ENCODE measurements at places on chromosomes 2 and 18. TPM values are rescaled to one million over a fixed set of nuclear protein-coding genes. Genes with fewer than 3 reads are reported as not detected.

DNA sequence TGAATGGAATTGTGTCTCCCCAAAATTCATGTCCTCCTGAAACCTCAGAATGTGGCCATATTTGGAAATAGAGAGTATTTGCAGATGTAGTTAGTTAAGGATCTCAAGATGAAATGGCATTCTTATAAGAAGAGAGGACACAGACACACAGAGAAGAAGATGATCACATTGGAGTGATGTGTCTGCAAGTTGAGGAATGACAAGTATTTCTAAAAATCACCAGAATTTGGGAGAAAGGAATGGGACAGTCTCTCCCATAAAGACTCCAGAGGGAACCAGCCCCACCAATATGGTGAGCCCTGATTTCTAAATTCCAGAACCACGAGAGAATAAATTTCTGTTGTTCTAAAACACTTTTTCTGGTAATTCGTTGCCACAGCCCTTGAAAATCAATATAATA, 166.3 kb downstream of the C1D start:
- no peak overlapping the region for H3K4me3 ChIP-seq
- no peak for DNase-seq
- H3K27ac ChIP-seq, result no peak overlapping the region
- no peaks in the 10 kb centered on the region for H3K4me1 ChIP-seq
- no peaks in the 10 kb centered on the region for H3K36me3 ChIP-seq
- no peaks in the 10 kb centered on the region for H3K27me3 ChIP-seq

- peaks cover 28% of the 10 kb centered on the region for H3K36me3 ChIP-seq
- H3K4me3 ChIP-seq, result no peak overlapping the region
- H3K27me3 ChIP-seq, result no peaks in the 10 kb centered on the region
- H3K4me1 ChIP-seq, result peaks cover 85% of the 10 kb centered on the region
These were observed 174.1 kb downstream of the ANKRD44 start for GRCh38 chr2:197136452-197136851.

Gene POTEI
- not detected for total RNA-seq

Gene UPP2
- not detected for total RNA-seq

Gene CYP1B1
- 3.3 TPM for total RNA-seq

GRCh38 chr18:28494151-28494550, 317.2 kb upstream of the CDH2 start:
- no peak for DNase-seq
- H3K27me3 ChIP-seq, result no peaks in the 10 kb centered on the region
- H3K4me1 ChIP-seq, result no peaks in the 10 kb centered on the region
- no peak overlapping the region for H3K27ac ChIP-seq
- no peaks in the 10 kb centered on the region for H3K36me3 ChIP-seq

- no peak overlapping the region for H3K4me3 ChIP-seq
- DNase-seq, result no peak
- no peak overlapping the region for H3K27ac ChIP-seq
These were observed 77.2 kb upstream of the NFU1 start for GRCh38 chr2:69514406-69514805.

Gene CYBRD1
- 0.86 TPM for total RNA-seq

Gene RGPD3
- total RNA-seq, result 0.31 TPM

- no peak overlapping the region for H3K27ac ChIP-seq
- no peaks in the 10 kb centered on the region for H3K36me3 ChIP-seq
- no peak for DNase-seq
- no peak overlapping the region for H3K4me3 ChIP-seq
These were observed 372.6 kb downstream of the LRRTM4 start for GRCh38 chr2:77149565-77149964.

- DNase-seq, result no peak
- no peaks in the 10 kb centered on the region for H3K4me1 ChIP-seq
- no peak overlapping the region for H3K4me3 ChIP-seq
- no peak overlapping the region for H3K27ac ChIP-seq
These were observed 729.6 kb upstream of the ZNF804A start for GRCh38 chr2:183868707-183869106.

Gene LINC00305
- total RNA-seq, result not detected

DNA sequence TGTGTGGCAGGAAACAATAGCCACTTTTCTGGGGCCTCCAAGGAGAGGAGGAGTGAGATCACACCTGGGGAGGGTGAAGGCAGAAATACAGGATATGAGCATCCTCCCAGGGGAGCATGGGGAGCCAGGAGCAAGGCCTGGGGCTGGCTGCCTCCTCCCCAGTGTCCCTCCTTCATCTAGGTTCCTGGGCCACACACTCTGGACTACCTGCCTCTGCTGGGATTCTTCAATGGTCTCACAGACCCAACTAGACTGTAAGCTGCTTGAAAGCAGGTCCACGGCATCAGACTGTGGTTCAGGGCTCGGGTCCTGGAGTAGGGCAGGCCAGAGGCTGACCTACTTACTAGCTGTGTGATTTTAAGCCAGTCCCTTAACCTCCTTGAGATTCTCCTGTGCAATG, 94.0 kb downstream of the MCFD2 start:
- H3K4me1 ChIP-seq, result no peaks in the 10 kb centered on the region
- H3K36me3 ChIP-seq, result no peaks in the 10 kb centered on the region
- no peak overlapping the region for H3K27ac ChIP-seq
- H3K4me3 ChIP-seq, result no peak overlapping the region
- H3K27me3 ChIP-seq, result peaks cover 4% of the 10 kb centered on the region

GRCh38 chr2:126878601-126879000, 20.1 kb upstream of the TEX51 start:
- no peak overlapping the region for H3K4me3 ChIP-seq
- no peaks in the 10 kb centered on the region for H3K27me3 ChIP-seq
- H3K36me3 ChIP-seq, result no peaks in the 10 kb centered on the region
- DNase-seq, result no peak
- H3K4me1 ChIP-seq, result no peaks in the 10 kb centered on the region

Gene PLGLB1
- 0.48 TPM for total RNA-seq

DNA sequence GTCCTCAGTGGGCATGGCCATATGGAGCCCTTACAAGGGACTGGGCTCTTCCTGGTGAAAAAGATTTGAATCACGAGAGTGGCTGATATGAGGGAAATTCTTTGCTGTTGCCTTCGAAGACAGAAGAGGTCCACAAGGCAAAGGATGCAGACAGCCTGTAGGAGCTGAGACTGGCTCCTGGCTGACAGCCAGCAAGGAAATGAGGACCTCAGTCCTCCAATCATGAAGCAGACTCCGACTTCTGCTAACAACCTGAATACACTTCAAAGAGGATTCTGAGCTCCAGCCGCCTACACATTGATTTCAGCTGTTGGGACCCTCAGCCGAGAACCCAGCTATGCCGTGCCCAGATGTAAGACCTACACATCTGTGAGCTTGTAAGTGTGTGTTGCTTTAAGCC, 3.0 kb upstream of the ST8SIA5 start:
- H3K36me3 ChIP-seq, result no peaks in the 10 kb centered on the region
- no peak for DNase-seq
- H3K4me3 ChIP-seq, result no peak overlapping the region
- peaks cover 52% of the 10 kb centered on the region for H3K27me3 ChIP-seq
- H3K27ac ChIP-seq, result no peak overlapping the region

GRCh38 chr18:23616258-23616657, 30.0 kb upstream of the NPC1 start:
- H3K27ac ChIP-seq, result no peak overlapping the region
- H3K4me1 ChIP-seq, result peaks cover 7% of the 10 kb centered on the region
- no peak overlapping the region for H3K4me3 ChIP-seq
- H3K27me3 ChIP-seq, result peaks cover 26% of the 10 kb centered on the region

GRCh38 chr2:231925303-231926179, 655 bp downstream of the NPPC start:
- peak overlapping the region; percentile 26 for H3K4me3 ChIP-seq
- DNase-seq, result peak; percentile 75
- no peak overlapping the region for H3K27ac ChIP-seq
- peaks cover 54% of the 10 kb centered on the region for H3K27me3 ChIP-seq
- no peaks in the 10 kb centered on the region for H3K36me3 ChIP-seq
- peaks cover 10% of the 10 kb centered on the region for H3K4me1 ChIP-seq

- DNase-seq, result no peak
- H3K4me3 ChIP-seq, result no peak overlapping the region
- no peak overlapping the region for H3K27ac ChIP-seq
- H3K36me3 ChIP-seq, result no peaks in the 10 kb centered on the region
These were observed 158.0 kb downstream of the LTBP1 start for GRCh38 chr2:33104726-33105125.

GRCh38 chr18:61400716-61401115, 67.5 kb downstream of the CDH20 start:
- H3K27me3 ChIP-seq, result peaks cover 3% of the 10 kb centered on the region
- no peak overlapping the region for H3K4me3 ChIP-seq
- no peaks in the 10 kb centered on the region for H3K4me1 ChIP-seq
- no peaks in the 10 kb centered on the region for H3K36me3 ChIP-seq

DNA sequence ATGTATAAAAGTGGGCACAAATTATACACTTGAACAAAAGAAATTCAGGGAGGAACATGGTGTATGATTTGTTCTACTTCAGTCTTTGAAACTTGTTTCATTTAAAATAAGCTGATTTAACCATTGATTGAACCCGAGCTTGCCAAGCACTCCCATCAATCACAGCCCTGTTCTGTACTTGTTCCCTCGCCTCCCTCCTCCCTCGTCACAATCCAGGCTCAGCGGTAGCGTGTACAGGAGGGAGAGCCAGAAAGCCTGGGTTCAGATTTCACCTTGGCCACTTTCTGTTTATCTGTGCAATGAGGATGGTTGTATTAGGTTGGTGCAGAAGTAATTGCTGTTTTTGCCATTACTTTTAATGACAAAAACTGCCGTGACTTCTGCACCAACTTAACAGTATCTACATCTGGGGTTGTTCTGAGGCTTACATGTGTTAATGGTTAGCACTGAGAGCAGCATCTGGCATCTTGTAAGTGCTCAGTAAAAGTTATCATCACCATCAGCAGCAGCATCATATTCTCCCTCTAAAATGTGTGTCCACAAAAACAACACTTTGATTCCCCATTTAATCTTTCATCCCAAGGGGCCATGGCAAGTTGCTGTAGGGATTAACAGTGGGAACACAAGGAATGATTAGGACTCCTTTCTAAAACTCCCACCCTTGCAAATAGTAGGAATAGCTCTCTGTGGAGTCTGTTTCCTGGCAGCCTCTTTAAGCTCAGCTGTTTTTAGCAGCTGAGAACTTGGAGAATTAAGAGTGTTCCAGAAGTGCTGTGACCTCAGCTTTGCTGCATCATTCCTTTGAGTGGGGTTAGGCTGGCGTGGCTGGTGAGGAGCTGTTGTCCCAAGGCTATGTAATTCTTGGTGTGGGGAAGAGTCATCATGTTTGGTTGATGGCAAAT, 4.7 kb downstream of the DPYSL5 start:
- no peak for DNase-seq
- peaks cover 4% of the 10 kb centered on the region for H3K4me1 ChIP-seq
- H3K27ac ChIP-seq, result no peak overlapping the region
- H3K27me3 ChIP-seq, result peaks cover 40% of the 10 kb centered on the region
- no peak overlapping the region for H3K4me3 ChIP-seq
- H3K36me3 ChIP-seq, result no peaks in the 10 kb centered on the region

GRCh38 chr2:1518867-1519530, 105.7 kb downstream of the TPO start:
- peak overlapping the region; percentile 34 for H3K27ac ChIP-seq
- peaks cover 24% of the 10 kb centered on the region for H3K4me1 ChIP-seq
- no peaks in the 10 kb centered on the region for H3K27me3 ChIP-seq
- no peaks in the 10 kb centered on the region for H3K36me3 ChIP-seq
- DNase-seq, result no peak

DNA sequence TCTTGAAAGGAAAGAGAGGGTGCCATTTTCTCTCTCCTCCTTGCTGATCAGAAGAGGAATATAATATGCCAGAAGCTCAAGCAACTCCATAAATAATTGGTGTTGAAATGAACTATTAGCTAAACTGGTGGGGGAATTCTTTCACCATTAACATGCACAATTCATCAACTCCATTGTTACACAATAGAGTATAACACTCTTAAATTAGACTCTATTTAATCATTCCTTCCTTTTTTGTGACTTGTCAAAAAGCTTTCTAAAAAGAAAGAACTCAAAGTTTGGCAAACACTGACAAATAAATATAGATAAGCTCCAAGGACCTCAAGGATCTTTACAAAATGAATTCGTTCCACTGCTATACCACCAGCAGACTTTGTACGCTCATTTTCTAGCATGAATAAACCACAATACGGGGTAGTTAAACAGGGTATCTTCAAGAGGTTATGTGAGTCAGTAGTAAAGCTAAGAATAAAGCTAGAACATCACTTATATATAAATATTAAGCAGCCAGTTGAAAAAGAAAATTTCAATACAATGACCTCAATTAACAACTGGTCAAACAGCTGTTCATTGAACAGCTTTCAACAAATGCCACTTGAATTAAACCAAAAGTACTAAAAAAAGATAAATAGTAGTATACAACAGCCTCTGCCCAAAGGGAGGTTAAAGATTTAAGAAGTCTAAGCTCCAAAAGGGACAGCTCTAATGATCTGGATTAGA, 6.4 kb downstream of the TRAK2 start:
- no peaks in the 10 kb centered on the region for H3K27me3 ChIP-seq
- H3K36me3 ChIP-seq, result peaks cover 9% of the 10 kb centered on the region
- H3K4me1 ChIP-seq, result peaks cover 48% of the 10 kb centered on the region

Gene COLEC12
- not detected for total RNA-seq

DNA sequence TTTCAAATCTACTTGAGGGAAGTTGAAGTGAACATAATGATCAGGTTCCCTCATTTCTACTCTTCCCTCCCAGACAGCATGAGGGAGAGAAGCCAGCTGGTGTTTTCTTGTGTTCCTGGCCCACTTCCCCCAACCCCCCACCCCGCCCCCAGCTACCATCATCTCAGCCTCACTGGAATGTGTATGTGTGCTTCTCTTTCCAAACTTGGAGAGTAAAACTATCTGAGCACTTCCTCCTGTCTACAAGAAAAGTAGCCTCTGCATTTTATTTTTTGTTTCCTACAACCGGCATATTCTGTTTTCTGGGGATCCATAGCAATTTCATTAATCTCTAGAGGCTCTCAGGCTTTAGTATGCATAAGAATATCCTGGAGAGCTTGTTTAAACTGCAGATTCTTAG, 53.6 kb upstream of the GRHL1 start:
- H3K36me3 ChIP-seq, result no peaks in the 10 kb centered on the region
- H3K27ac ChIP-seq, result peak overlapping the region; percentile 58
- no peak overlapping the region for H3K4me3 ChIP-seq
- no peak for DNase-seq
- H3K4me1 ChIP-seq, result peaks cover 25% of the 10 kb centered on the region
- no peaks in the 10 kb centered on the region for H3K27me3 ChIP-seq

- H3K4me3 ChIP-seq, result peak overlapping the region; percentile 94
- peaks cover 23% of the 10 kb centered on the region for H3K4me1 ChIP-seq
- H3K27ac ChIP-seq, result peak overlapping the region; percentile 97
- no peaks in the 10 kb centered on the region for H3K27me3 ChIP-seq
- H3K36me3 ChIP-seq, result peaks cover 7% of the 10 kb centered on the region
These were observed 1.3 kb upstream of the ZBTB14 start for GRCh38 chr18:5296706-5297320.

DNA sequence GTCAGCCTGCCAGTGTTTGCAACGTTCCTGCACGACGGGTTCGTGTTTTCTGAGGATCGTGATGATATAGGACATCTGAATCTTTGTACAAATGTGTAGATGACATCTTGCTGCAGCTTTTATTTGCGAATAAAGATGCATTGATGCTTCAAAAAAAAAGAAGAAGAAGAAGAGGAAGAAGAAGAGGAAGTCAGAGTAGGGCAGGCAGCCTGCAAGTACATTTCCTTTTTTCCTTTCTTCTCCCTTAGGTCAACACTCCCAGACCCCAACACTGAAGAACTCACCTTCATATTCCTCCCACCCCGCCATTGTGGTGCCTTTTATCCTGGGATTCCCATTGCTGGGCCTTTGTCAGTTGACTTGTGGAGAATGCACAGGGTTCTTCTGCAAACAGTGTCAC, 91.5 kb downstream of the FHOD3 start:
- H3K4me1 ChIP-seq, result no peaks in the 10 kb centered on the region
- no peaks in the 10 kb centered on the region for H3K36me3 ChIP-seq
- H3K27me3 ChIP-seq, result no peaks in the 10 kb centered on the region
- H3K27ac ChIP-seq, result no peak overlapping the region
- H3K4me3 ChIP-seq, result no peak overlapping the region

GRCh38 chr2:205386109-205386508, 296.2 kb upstream of the NRP2 start:
- H3K27ac ChIP-seq, result no peak overlapping the region
- DNase-seq, result no peak
- no peak overlapping the region for H3K4me3 ChIP-seq
- H3K4me1 ChIP-seq, result no peaks in the 10 kb centered on the region
- peaks cover 1% of the 10 kb centered on the region for H3K27me3 ChIP-seq
